Activated T-cell treated with anti-CD3 and anti-CD28 coated beads, Interleukin-2, amount 50 U/mL, for 72 hours (primary cell): ENCODE measurements at places on chromosomes 12 and 14. TPM values are rescaled to one million over a fixed set of nuclear protein-coding genes. Genes with fewer than 3 reads are reported as not detected.

RTL1 gene
- not detected for total RNA-seq

WASHC4 gene
- total RNA-seq = 40.0 TPM

DPF3 gene
- 0.23 TPM for total RNA-seq

GLIPR1L1 gene
- not detected for total RNA-seq

TMEM229B gene
- total RNA-seq = 0.32 TPM

- no peak overlapping the region for H3K27ac ChIP-seq
- H3K4me1 ChIP-seq = peaks cover 15% of the 10 kb centered on the region
- H3K27me3 ChIP-seq = no peaks in the 10 kb centered on the region
Measured at GRCh38 chr12:93502802-93503623, 35.7 kb downstream of the MRPL42 start.

GRCh38 chr12:28868414-28868813 is 280.7 kb upstream of the FAR2 start:
- H3K27ac ChIP-seq = no peak overlapping the region
- no peaks in the 10 kb centered on the region for H3K36me3 ChIP-seq
- H3K27me3 ChIP-seq = no peaks in the 10 kb centered on the region
- H3K4me1 ChIP-seq = no peaks in the 10 kb centered on the region
- DNase-seq = no peak

- peak overlapping the region; percentile 76 for H3K4me3 ChIP-seq
- peak; percentile 72 for DNase-seq
- H3K4me1 ChIP-seq = peaks cover 60% of the 10 kb centered on the region
- H3K27ac ChIP-seq = peak overlapping the region; percentile 96
Measured at GRCh38 chr12:12384571-12385340, 27.9 kb downstream of the BORCS5 start.

DNA sequence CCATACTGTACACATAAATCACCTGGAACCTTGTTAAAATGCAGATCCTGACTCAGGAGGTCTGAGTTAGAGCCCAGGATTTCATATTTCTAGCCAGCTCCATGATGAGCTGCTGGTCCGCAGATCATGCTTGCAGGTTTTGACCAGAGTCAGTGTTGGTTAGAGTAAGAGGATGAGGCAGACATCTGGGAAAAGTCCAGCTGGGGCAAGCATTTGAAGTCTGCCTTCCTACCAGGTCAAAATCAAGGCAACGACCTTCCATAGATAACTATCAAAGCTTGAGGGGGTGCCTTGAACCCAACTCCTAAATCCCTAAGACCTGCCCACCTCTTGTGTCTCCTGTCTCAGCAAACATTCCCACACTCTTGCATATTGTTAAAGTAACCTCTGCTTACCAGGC is 9.2 kb downstream of the OAS2 start:
- no peak overlapping the region for H3K4me3 ChIP-seq
- peak overlapping the region; percentile 89 for H3K27ac ChIP-seq
- no peak for DNase-seq
